Endothelial cell of umbilical vein (primary cell): ENCODE measurements at places on chromosomes 2 and 18. TPM values are rescaled to one million over a fixed set of nuclear protein-coding genes. Genes with fewer than 3 reads are reported as not detected.

DNA sequence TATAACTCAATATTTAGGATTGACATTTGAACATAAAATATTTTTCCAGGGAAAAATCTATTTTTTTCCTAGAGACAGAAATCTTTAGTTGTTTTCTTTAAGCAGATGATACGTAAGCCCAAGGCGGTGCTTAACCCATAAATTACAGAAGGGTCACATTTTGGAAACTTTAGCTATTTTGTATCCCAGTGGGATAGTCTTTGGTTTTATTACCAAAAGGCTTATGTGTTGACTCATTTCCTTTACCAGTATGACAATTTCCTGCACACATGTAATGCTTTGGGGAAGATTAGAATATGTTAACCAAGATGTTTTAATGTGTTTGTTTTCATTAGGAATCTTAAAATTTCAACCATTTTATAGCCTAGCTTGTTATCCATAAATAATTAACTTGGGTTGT is 24.8 kb downstream of the DYNC1I2 start:
- DNase-seq = peak; percentile 91

DNA sequence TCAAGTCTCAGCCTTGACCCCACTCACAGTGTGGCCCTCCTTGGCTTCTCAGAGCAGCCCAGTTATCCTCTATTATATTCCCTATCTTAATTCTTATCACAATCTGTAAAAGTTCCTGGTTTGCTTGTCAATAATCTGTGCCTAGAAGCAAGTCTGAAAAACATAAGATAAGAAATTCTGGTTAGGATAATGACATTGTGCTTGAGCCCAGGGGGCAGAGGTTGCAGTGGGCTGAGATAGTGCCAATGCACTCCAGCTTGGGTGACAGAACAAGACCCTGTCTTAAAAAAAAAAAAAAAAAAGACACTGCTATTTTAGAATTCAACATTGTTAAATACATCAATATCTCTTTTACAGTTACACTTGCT is 63.9 kb downstream of the TMEM131 start:
- DNase-seq = no peak

- DNase-seq = no peak
These were observed 128.4 kb downstream of the IRS1 start for GRCh38 chr2:226671141-226671676.

GRCh38 chr18:57094175-57094574 is 52.7 kb upstream of the BOD1L2 start:
- DNase-seq = no peak

DNA sequence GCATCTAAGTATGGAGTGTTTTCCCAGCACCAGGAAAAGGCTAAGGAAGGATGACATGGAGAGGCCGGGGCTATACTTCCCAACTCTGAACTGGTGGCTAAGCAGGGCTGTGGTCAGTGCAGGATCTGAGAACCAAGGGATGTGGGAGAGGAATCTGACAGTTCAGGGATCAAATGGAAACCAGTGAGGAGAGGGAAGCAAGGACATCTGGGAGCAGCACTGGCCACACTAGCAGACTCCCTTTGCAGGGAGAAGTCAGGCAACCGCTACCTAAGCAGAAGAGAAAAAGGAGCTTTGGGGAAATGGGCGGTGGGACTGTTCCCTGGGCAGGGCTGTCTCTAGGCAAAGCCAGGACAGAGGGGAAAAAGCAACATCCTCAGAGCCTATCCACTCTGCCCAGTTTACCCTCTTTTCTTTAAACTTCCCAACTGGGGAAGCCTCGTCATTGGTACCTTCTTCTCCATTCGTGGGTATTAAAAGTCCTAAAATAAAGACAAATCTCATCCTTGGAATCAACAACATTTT is 105.8 kb upstream of the MEIS1 start:
- no peak for DNase-seq

GRCh38 chr18:80147037-80147417 is 38.0 kb downstream of the ADNP2 start:
- DNase-seq = peak; percentile 35

GRCh38 chr18:58552896-58553295 is 76.0 kb downstream of the ALPK2 start:
- no peak for DNase-seq

DNA sequence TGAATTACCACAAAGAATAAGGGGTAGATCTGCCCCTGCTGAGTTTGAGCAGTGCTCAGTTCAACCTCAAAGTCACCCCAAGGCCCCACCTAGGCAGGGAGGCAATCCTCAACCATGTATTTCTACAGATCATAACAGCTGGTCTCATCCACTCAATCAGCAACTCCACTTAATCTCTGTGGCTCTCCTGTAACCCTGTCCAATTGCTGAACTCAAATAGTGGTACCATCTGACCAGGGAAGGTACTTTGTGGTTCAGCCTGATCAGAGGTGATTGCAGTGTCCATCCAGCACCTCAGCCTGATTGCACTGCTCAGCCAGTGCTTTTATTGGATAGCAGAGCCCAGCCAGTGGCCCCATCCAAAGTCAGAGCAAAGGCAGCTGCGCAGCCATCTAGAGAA is 91.0 kb upstream of the SLC4A10 start:
- no peak for DNase-seq

Gene REG1B
- total RNA-seq = not detected in 2 replicates

Gene SAG
- not detected in 2 replicates for total RNA-seq

Gene SPOPL
- total RNA-seq = 14.9 and 17.4 TPM in 2 replicates

Gene TFCP2L1
- total RNA-seq = not detected in 2 replicates

Gene SOX11
- not detected in 2 replicates for total RNA-seq
